DMS 273 treated with DMSO at 0.1 percent for 48 hours (cell line): ENCODE measurements at places on chromosomes 6 and 20.

DNA sequence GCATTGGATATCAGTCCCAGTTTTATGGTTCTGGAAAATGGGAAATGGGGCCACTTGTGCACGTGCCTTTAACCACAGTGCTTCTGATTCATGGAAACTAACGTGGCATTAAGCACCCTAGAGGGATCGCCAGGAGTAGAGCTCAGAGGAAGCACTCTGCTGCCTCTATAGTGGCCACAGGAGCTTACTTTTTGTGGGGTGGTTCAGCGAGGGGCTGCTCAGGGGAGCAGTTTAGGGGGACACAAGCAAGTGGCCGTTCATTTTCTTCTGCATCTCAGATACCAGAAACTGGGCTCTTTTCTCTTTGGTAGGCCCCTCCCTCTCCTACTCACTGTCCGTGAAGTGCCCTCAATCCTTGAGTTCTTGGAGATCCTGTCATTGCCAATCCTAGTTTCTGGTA, 28.5 kb downstream of the AGPAT4 start:
- DNase-seq, result no peak

DNA sequence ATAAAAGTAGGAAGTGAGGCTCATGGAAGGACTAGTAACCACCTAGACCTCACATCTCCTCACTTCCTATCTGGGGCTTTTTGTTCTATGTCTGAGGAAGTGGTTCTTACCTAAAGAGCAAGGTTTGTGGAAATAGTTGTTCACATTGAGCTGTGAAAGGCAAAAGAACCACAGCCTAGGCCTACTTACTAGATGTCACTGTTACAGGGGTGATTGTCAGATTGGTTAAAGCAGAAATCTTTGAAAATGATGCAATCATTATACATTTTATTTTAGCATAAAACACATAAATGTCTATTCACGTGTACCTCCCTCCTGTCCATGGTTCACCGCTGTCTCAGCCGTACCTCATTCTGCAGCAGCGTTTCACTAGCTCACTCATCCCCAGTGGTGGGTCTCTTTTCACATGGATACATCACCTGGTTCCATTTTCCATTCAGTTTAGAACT, 268.8 kb downstream of the TMEM242 start:
- DNase-seq, result no peak

DNA sequence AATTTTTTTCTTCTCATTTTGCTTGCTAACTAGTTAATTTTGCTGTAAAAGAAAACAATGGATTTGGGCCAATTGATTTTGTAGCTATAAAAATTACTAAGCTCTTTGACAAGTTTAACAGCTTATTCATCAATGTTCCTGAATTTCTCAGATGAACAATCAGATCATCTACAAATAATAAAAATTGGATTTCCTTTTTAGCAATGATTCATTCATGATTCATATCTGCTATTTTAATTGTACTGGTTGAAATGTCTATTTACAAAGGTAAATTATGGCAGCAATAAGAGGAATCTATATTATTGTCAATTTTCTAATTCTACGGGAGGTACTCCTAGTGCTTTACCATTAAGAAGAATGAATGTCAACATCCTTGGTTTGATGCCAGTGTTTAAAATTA, 178.8 kb upstream of the BTBD3 start:
- no peak for DNase-seq

DNA sequence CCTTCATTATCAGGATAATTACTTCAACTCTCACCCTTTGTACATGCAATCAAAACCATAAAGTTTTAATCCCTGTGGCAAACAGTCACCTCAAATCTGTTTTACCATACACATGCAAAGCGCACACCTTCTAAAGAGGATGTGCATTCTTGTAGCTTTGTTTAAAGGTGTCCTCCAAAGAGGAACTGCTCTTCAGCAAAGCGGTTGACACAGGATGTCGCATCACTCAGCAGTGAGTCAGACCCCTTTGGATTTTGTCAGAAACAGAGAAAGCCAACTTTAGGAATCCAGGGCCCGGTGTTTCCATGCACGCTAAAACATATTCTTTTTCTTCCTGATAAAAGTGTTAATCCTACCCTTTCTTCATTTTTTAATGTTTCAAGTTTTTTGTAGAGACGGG, 268.3 kb upstream of the ARID1B start:
- no peak for DNase-seq

GRCh38 chr20:43727980-43728590, 1.3 kb upstream of the GTSF1L start:
- no peak for DNase-seq

DNA sequence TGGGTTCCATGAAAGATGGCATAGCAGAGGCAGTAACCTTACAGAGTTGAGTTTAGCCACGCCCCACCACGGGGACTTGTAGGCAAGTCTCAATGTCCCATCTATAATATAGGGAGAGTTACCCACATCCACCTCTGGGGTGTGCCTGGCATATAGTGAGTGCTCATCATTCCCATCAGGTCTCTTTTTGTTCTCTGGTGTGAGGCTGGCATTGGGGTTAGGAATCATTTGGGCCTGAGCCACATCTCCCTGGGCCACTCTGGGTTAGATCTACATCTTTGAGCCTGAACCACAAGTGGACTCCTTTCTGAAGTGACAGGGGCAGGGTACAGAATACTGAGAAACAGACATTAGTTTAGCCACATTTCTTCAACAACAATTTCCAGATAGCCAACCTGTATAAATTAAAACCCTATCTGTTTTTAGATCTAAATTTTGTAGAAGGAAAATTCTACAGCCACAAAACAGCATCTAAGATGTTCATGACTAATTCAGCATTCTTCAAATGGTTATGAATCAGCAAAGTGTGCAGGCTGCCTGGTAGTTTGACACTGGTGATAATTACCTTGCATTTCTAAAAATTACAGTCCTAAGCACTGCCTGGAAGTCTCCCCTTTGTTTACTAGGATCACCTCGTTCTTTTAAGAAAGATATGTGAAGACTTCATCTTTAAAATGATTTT, 20.1 kb downstream of the RNF24 start:
- DNase-seq, result no peak

DNA sequence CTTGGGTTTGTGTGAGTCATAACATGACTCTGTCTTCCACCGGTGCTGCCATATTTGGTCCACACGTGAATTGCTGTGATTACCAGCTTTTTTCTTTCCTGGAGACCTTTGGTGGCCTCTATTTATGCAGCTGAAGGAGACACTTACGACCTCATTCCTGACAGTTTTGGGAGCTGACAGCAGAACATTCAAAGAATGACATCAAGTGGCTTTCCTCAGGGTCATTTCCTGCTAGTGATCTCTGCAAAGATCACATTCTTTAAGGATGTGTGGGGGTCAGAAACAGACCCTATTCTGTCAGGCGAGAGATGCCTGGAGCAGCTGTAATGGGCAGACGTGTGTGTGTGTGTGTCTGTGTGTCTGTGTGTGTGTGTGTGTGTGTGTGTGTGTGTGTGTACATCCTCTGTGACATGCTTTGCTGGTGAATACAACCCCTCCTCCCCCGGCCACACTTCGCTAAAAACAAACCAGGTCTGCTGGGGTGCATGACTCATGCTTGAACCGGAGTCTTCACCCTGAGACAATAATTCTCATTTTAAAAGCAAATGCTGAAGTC, 115.6 kb downstream of the TMEM170B start:
- DNase-seq, result no peak

DNA sequence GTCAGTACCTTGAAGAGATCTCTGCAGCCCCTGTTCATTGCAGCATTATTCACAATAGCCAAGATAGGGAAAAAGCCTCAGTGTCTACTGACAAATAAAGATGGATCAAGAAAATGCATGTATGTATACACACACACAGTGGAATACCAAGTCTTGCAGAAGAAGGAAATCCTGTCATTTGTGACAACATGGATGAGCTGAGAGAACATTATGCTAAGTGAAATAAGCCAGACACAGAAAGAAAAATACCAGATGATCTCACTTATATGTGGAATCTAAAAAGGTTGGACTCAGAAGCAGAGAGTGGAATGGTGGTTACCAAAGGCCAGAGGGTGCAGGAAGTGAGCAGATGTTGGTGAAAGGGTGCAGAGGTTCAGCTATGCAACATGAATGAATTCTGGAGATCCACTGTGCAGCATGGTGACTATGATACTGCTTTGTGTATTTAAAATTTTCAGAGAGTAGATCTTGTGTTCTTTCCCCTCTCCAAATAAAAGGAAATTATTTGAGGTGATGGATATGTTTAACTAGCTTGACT, 11.0 kb upstream of the SLC22A1 start:
- no peak for DNase-seq

- peak; percentile 13 for DNase-seq
Observed at GRCh38 chr20:9609887-9610502, 95.6 kb downstream of the LAMP5 start.

GRCh38 chr20:10090588-10091166, 55.9 kb downstream of the ANKEF1 start:
- peak; percentile 13 for DNase-seq

DNA sequence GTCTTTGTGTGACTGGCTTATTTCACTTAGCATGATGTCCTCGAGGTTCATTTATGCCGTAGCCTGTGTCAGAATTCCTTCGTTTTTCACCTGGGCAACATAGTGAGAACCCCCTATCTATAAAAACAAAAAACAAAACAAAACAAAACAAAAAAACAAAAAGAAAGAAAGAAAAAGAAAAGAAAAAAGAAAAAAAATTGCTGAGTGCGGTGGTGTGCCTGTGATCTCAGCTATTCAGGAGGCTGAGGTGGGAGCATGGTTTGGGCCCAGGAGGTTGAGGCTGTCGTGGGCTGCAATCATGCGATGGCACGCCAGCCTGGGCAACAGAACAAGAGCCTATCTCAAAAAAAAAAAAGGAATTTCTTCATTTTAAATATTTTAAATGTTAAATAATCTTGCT, 38.4 kb downstream of the VEGFA start:
- no peak for DNase-seq

DNA sequence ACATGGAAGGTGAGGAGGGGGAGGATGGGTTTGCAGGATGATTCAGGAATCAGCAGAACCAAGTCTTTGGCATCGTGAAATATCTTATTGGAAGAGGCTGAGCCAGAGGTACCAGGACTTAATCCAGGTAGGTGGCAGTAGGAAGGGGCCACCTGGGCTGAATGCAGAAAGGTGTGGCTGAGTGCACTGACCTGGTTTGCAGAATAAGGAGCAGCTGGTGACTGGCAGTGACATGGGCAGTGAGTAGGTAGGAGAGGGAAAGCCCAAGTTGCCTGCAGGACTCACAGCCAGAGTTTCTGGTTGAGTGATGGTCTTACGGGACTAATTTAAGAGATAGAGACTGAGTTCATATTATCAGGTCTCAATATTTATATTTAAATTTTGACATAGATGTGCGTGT, 1.1 kb upstream of the PBOV1 start:
- DNase-seq, result no peak

DNA sequence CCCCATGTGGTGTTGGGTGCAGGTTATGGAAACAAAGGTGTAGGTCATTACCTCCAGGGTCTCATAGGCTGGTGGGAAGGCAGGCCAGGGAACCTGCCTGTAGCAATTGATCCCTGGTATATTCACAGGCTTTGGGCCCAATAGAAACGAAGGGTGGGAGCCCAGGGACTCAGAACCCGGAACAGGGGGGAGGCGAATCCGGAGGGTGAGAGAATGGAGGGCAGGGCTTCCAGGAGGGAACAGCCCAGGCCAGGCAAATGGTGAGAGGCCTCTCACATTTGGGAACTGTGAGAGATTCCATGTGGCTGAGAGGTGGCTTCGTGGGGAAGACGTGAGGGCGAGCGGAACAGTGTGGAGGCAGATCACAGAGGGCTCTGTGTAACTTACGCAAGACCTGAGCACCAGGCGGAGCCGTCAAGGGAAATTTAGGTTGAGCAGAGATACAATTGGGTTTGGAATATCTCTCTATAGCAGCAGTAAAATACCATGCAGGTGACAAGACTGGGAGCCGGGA, 267.1 kb downstream of the ERMARD start:
- no peak for DNase-seq

DNA sequence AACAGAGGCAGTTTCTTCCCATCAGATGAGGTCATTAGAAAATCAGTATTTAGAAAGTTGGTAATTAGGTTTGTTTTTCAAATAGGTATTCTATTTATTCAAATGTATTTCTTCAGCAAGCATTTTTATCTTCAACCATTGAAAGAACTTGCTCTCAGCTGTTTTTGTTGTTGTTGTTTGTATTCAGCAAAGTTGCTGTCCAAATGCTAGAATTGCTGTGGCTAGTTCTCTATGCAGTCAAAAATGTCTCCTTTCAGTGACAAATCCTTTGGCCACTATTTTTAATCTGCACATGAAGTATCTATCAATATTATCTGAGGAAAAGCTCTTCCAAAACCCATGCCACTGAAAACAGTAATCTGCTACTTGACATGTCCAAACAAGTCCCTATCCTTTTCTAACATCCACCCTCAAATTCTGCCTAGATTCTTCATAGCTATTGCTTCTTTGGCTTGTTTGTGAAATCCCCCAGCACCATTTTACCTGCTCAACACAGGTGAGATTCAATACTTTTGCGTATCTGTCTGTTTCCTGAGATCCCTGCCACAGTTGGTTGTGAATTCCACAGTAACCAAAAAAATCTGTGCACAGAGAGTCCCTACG, 1005.4 kb downstream of the GRIK2 start:
- no peak for DNase-seq

DNA sequence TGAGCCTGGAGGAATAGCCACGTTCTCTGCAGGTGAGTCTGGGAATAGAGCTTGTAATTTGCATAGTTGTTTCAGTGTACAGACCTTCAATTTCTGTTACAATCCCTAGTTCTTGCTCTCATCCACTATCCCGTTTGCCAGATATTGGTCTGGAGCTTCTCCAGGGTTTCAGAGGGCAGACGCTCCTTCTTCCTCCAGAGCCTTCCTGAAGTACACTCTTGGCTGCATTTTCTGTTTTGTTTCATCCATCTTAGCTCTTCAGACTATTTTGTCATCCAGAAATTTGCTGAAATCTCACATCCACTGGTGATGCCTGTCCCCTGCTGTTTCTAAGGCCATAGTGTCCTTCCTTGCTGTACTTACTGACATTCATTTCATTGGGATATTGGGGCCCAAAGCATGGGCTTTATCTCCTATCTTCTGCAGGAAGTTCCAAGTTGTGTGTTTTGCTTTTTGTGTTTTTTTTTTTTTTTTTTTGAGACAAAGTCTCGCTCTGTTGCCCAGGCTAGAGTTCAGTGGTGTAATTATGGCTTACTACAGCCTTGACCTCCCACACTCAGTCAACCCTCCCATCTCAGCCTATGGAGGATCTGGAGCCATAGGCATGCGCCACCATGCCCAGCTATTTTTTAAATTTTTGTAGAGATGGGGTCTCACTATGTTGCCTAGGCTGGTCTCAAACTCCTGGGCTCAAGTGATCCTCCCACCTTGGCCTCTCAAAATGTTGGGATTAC, 18.7 kb downstream of the CDS2 start:
- no peak for DNase-seq

DNA sequence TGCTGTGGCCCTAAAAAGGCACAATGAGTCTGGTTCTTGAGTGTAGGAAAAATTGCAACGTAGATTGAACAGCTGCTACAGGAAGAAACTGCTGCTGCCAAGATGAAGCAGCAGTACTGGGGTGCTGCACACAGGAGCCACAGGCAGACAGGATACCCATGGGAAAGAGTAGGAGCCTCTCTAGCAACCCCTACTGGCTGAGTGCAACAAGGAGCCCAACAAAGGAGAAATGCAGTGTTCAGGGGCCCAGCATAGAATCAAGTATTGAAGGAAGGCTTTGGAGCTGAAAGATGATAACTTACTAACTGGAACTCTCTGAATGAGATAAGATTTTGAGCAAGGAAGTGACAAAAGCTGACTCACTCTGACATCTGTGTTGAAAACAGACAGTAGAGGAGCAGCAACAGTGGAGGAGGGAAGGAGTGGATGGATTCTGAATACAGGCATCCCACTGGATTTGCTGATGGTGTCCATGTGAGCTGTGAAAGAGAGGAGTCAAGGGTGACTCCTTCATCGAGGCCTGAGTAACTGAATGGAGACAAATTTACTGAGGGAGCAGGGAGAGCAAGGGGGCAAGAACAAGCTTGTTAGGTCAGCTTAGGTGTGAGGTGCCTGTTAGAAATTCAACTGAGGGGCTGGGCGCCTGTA, 534.7 kb upstream of the JARID2 start:
- DNase-seq, result peak; percentile 52
